SJSA1 (cell line): ENCODE measurements at places on chromosomes 6 and 20.

DNA sequence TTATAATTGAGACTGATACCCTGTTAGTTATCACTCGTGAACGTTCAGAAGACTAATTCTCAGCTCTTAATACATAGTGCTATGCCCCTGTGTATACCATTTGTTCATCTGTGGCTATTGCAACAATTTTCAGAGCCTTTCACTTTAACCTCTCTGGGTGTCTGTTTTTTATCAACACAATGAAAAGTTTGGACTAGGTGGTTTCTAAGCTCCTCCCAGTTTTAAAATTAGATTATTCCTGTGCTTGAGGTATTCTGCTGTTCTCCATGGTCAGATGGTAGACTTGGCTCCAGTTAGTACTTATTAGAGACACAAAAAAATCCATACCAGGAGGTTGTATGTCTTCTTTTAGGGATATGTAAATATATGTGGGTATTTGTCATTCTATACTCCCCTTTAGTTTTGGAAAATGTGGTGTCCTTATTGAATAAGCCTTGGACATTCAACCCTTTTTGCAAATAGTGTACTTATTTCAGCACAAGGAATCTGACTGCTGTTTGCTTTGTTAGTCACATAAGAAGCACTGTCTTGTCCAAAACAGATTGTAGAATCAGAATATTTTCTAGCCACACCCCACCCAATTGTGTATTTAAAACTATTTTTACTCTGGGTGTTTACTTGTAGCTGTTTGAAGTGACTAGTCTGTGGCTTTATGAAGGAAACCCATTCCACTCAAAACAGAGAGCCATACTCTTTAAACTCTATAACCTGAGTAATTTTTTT is 2.0 kb upstream of the COL10A1 start:
- DNase-seq = no peak

GRCh38 chr6:113027780-113028179 is 680.6 kb downstream of the RFPL4B start:
- no peak for DNase-seq

DNA sequence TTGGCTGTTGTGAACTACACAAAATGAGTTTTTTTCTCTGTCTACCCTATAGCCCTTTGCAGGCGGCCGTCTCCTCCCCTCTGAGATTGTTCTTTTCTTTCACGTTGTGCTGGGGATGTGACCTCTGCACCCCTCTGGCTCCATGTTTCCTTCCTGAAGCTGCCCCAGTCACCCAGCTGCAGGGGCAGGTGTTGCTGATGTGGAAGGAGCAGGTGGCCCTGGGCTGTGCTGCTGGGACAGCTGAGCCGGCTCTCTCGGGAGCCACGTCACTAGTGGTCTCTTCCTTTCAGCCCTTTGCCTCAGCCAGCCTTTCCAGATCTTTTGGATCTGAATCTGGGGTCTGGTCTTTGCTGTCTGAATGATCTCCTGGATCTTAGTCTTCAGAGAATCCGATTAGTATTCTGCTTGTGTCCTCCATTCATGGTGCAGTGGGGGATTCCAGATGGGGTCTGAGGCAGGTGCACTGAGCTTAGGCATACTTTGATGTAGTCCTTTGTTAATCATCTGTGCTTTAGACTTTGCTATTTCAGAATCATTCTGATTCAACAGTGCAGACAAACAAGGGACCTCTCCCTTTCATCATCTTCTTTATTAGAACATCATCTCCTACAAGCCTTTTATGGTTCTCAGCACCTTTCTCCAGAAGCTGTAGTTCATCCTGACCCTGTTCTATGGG is 31.4 kb downstream of the TMEM181 start:
- DNase-seq = no peak

DNA sequence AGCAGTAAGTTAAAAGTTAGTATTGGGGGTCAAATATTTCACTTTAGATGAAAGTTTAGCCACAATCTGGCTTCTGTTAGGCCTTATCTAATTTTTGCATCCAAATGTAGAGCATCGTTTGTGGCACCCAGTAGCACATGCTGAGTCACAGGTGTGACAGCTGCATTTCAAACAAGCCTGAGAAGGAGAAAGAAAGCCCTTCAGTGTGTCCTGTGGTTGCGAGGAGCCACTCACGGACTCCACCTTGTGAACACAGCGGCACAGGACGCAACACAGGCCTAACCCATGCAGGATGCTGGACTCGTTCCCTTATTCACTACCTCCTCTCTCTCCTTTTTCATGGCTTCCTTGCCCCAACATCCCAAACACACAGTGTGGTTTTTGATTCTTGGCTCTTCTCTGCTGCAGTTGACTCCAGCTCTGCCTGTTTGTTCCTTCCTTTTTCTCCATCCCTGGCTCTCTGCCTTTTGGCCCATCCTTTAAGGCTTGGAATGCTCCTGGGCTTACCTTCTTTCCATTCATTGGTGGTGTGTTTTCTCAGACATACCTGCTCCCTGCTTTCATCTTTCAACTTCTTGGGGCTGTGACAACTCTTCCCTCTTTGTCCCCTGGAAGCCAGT is 124.2 kb downstream of the SLC16A10 start:
- DNase-seq = no peak

GRCh38 chr20:38853759-38854158 is 48.3 kb downstream of the PPP1R16B start:
- no peak for DNase-seq

GRCh38 chr6:96995903-96996302 is 71.4 kb downstream of the KLHL32 start:
- DNase-seq = no peak

- DNase-seq = no peak
Observed at GRCh38 chr20:44151621-44152416, 35.2 kb downstream of the JPH2 start.

DNA sequence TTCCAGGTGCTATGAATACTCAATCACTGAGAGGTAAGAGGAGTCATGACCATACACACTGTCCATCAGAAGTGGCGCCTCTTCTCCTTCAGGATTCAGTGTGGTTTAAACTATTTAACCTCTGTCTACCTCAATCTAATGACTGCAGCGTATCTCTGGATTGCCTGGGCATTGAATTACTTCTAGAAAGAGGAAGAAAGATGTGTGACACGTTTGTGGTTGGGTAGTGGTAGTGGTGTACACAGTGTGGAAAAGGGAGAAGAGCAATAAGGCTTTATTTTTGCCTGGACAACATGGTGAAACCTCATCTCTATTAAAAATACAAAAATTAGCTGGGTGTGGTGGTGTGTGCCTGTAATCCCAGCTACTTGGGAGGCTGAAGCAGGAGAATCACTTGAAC is 38.0 kb upstream of the ECHDC1 start:
- no peak for DNase-seq

GRCh38 chr6:160756871-160757270 is 54.8 kb downstream of the PLG start:
- DNase-seq = no peak

DNA sequence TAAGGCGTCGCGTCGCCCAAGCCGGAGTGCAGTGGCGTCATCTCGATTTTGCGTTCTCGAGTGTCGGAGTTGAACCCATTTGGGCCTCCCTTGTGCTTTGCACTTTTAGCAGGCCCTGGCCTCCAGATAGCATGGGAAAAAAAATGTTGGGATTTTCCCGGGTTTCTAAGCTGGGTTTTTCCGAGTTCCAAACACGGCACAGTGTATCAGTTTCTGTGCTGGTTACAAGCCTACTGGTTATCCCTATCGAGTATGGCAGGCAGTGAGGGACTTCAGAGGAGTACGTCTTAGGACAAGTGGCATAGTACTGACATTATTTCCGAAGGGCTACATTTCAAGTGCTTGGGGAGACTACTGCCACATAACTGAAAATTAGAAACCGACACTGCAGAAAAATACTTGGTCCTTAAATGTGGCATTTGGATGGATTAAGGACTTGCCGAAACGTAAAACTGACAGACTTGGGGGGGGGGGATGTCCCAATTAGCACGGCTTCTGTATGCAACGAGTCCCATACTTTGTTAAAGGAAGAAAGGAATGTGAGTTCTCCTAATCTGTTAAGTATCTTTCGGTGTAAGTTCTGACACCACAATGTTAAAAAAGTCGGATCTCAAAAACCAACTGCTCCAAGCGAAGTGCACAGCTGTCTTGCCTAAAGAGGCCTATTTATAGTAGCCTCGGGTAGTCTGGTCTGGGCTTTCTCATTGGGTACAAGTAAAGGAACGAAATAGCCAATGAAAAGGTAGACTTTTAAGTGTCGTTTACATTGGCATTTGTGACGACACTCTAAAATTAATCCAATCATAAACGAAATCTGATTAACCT is 70.2 kb downstream of the HFE start:
- peak; percentile 83 for DNase-seq

DNA sequence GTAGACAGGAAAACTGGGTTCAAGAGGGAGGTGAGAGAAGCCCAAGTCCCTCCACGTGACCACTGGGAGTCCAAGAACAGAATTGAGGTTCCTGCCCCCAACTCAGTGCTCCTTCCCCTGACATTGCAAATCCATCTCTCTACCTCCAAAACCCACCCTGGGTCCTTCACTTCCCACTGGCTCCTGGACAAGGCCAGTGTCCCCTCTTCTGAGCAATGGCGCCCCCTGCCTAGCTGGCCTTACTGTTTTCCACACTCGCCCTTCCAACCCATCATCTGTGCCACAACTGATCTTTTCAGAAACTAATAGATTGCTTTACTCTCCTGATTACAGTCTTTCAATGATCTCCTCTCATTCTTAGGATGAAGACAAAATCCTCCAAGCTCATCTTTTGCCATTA is 200.3 kb downstream of the ANKRD60 start:
- no peak for DNase-seq

DNA sequence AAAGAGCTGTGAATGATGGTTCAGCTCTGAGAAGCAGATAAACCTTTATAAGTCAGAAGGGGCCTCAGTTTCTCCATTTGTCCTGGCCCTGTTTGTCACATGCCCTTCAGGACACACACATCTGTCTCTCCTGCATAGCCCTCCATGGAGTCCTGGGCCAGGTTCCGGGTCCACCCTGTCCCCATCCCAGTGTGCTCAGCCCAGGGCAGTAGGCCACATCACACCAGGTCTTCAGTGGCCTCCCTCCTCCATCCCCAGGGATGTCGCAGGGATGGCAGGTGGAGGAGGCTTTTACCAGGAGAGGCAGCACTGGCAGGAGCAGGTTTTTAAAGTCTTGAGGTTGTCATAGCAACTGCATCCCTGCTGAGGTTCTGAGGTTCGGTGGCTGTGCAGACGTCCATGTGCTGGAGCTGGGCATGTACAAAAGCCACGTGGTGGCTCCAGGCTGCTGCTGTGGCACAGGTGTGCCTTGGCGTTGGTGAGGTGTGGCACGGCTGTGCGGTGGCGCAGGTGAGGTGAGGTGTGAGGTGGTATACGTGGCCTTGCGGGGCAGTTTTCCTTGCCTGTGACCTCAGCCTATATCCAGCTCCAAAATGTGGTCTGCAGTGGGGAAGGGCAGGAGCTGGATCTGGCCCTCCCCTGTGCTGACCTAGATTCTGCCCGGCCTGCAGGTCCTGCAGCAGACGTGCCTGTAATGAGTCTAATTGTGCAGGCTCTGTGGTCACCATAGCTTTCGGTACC is 8.0 kb upstream of the NPBWR2 start:
- DNase-seq = no peak

DNA sequence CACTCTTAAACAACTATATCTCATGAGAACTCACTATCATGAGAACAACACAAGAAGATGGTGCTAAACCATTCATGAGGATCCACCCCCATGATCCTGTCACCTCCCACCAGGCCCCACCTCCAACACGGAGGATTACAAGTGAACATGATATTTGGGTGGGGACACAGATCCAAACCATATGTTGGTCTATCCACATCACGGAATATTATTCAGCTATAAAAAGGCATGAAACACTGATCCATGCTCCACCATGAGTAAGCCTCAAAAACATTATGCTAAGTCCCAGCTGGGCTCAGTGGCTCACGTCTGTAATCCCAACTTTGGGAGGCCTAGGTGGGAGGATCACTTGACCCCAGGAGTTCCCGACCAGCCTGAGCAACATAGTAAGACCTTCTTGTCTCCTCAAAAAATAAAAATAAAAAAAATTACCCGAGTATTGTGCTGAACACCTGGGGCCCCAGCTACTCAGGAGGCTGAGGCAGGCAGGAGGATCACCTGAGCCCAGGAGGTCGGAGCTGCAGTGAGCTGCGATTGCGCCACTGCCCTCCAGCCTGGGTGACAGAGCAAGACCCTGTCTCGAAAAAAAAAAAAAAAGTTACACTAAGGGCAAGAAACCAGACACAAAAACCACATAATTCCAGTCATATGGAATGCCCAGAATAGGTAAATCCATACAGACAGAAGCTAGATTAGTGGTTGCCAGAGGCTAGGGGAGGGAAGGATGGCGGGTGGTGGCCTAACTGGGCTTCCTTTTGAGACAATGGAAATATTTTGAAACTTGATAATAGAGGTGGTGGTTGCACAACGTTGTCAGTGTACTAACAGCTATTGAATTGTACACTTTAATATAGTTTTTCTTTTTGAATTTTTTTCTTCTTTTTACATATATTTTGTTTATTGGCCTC is 43.1 kb downstream of the ZNF217 start:
- no peak for DNase-seq

DNA sequence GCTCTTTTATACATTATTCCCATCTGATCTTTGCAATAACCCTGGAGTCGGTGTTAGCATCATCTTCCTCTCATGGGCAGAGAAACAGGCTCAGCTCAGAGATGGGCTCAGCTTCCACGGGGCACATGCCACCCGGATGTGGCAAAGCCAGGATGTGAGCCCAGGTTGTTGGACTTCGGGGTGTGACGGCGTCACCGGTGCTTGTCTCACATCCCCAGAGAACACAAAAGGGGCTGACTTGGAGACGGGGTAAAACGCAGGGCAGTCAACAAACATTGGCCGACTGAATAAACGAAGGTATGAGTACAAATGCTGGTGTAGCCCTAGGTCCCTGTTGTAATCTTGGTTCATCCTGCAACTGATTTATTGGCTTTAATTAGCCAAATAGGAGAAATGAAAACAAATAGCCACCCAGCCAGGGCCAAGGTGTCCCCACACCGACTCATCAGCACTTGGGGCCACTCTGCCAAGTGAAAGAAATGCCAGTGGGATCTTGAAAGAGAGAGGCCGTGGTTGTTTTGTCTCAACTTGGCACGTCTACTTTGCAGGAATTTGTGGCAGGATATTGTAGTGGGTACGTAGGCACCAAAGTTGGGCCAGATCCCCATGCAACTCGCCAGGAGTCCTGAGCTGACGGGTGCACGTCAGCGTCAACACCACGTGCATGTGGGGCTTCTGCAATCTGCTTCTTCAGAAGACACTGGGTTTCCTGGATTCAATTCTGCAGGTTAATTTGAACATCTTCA is 42.8 kb downstream of the APCDD1L start:
- no peak for DNase-seq

- DNase-seq = no peak
Observed at GRCh38 chr6:119677384-119677783, 327.8 kb upstream of the MAN1A1 start.

DNA sequence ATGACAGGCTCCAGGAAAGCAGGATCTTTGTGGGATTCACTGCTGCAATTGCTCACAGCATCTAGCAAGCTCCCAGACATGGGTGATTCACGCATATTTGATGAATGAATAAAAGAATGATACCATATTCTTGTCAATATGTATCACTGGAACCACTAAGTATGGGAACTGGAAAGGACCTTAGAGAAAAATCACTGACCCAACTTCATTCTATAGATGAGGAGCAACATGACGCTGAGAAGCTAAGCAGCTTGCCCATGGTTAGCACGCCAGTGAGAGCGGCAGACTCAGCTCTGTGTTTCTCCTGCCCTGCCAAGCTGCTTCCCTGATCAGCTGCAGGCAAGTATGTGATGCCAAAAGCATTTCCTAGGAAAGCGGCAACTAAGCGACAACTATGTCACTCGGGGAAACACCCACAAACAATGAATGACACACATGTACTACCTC is 66.8 kb downstream of the PPP1R3G start:
- no peak for DNase-seq
